ENCODE measurements at places on chromosomes 4 and X.

- no peak for DNase-seq
Measured at GRCh38 chr4:184861047-184861446, 35.3 kb upstream of the ACSL1 start.

DNA sequence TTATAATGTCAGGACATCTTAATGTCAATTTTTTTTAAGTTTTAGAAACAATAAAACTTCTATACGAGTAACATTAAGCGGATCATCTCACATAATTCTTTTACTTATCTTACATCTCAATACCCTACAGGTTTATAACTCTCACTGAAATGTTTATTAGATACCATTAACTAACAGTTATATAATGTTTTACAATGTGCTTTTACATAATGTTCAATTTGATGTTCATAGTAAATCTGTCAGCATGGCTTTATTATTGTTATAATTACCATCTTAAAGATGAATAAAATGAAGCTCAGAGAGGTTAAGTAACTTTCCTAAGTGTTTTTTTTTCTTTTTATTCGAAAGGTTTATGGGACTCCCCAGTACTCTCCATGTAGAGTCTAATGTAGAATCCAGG lies 33.9 kb upstream of the WDFY3 start:
- DNase-seq, result no peak

DNA sequence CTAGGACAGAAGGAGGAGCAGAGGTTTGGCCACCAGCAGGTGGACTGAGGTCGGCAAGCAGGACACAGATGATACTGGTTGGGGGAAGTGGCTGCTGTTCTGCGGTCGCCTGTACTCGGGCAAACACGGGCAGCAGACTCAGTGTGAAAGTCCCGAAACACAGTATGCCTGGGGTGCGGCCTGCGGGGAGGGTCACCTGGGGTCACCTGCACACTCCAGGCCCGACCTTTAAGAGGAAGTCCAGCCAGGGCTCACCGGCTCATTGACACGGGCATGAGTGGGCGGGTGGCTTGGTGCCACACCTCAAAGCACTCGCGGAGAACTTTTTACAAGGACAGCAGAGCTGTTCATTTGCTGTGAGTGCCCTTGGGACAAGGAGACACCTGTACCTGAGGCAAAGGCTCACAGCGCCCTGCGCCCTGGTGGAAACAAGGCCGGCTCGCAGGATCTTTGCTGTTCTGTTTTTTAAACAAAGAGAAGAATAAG lies 71.5 kb upstream of the MXD4 start:
- DNase-seq, result no peak

DNA sequence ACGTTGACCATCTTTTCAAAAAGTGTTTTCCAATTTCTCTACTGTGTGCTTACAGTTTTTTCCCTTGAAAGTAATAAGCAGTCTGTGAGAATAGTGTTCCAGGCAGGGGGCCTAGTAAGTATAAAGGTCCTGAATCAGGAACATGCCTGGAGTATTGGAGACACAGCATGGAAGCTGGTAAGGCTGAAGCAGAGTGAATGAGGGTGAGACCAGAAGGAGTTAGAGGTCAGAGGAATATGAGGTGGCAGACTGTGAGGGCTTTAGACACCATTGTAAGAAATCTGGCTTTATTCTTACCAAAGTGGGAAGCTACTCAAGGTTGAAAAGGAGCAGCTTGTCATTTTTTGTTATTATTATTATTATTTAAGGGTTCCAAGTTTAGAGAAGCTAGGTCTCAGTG lies 107.4 kb downstream of the CT47B1 start:
- peak; percentile 36 for DNase-seq

DNA sequence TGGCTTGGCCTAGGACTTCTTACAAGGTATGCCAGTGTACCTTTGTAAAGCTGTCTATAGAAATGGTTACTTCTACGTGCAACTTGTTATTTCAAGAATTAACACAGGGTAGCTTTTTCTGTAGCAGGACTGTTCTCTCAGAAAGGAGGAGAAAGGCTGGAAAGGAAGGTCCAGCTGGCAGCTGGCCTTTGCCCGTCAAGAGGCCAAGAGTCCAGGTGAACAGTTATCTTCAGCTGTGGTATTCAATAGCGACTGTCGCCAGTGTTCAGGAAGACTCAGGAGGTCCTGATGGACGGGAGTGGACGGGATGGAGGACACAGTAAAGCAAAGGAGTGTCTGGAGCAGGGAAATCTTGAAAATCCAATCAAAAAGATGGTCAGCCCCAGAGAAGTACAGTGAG lies 4.7 kb downstream of the CYP4V2 start:
- DNase-seq, result no peak

DNA sequence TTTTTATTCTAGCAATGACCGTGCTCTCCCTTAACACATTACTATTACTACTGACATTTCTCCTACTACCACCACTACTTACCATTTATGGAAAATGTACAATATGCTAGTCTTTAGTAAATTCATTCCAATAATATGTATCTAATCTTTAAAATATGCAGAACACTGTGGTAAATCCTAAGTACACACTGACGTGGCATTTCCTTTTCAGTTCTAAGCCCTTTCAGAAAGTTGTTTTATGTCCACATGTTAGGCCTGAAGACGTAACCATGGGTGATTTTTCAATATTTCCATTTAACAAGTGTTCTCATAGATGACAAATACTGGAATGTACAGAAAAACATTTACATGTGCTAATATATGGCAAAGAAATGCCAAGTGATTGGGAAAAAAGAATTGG lies 268.6 kb upstream of the SLIT2 start:
- DNase-seq, result peak; percentile 97

DNA sequence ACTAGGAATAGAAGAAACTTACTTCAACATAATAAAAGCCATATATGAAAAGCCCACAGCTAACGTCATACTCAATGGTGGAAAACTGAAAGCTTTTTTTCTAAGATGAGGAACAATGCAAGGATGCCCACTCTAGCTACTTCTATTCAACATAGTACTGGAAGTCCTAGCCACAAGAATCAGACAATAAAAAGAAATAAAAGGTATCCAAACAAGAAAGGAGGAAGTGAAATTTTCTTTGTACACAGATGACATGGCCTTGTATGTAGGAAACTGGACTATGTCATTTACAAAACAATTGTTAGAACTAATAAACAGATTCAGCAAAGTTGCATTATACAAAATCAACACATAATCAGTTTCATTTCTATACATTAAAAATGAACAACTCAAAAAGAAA lies 25.5 kb upstream of the NXT2 start:
- no peak for DNase-seq

GRCh38 chr4:174061026-174061425 lies 222.4 kb downstream of the FBXO8 start:
- DNase-seq, result no peak

DNA sequence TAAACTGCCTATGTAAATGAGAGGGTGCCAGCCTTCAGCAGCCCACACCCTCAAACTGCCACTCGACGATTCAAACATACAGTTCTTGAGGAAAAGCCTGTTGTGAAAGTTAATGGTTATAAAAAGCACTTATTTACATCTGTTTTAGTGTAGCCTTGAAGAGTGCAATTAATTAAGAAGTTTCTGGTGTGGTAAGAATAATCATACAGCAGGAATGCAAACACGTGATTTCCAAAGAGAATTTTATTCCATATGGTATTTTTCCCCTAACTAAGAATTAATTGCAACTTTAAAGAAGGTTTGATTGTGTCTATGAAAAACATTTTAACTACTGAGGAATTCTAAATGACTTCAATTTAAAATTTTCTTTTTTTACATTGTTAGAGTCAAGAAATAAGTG lies 176.3 kb upstream of the PITX2 start:
- no peak for DNase-seq

GRCh38 chr4:23874536-23874901 lies 15.3 kb downstream of the PPARGC1A start:
- no peak for DNase-seq

- no peak for DNase-seq
Measured at GRCh38 chrX:66918511-66918910, 279.6 kb upstream of the EDA2R start.

- peak; percentile 38 for DNase-seq
Measured at GRCh38 chrX:53223955-53224859, 800 bp downstream of the KDM5C start.

GRCh38 chrX:72306085-72306801 lies 529 bp upstream of the CITED1 start:
- DNase-seq, result no peak

- DNase-seq, result peak; percentile 28
Measured at GRCh38 chr4:124710911-124711310, 1.6 kb downstream of the ANKRD50 start.

DNA sequence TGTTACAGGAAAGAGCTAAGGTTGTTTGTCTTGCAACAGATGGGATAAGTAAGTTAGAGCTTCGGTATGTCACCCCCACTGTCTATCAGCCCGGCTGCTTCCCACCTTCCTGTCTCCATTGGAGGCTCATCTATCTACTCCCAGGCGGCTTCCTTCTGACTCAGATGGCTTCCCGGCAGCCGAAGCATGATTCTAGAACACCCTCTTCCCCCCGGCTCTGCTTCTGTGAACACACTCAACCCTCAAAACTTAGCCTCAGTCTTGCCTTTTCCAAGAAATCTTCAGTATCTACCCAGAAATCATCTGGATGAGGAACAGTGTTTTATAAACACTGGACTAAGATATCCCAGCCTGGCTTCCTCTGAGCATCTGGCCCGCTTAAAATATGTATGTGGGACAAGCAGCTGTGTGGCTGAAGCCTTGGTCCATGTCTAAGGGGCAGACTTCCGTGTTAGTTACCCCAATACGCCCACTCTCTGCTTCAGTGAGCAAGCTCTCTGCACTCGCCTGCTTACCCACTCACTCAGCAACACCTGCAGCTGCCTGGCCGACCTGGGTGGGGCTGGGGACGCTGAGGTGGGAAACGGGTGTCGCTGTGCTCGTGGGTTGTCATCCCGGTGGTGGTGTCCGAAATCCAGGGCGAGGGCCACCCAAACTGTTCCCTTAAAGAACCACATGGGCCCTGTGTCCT lies 12.0 kb upstream of the SLC2A9 start:
- peak; percentile 73 for DNase-seq

DNA sequence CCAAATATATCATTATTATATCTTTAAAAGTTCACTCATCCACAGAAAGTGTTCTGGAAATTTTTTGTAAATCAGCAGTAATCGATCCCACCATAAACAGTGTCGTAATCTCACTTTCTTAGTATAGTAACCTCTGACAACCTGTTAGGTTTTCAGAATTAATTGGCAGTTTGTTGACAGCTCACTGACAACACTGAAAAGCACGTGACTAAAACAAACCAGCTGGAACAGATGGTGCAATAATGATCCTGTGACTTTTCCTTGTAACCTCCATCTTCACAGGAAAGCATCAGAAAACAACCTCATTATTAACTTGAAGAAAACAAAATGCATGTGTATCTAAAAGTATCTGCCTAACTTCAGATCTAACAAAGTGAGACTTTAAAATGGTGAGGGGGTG lies 48.5 kb downstream of the FSTL5 start:
- peak; percentile 5 for DNase-seq

DNA sequence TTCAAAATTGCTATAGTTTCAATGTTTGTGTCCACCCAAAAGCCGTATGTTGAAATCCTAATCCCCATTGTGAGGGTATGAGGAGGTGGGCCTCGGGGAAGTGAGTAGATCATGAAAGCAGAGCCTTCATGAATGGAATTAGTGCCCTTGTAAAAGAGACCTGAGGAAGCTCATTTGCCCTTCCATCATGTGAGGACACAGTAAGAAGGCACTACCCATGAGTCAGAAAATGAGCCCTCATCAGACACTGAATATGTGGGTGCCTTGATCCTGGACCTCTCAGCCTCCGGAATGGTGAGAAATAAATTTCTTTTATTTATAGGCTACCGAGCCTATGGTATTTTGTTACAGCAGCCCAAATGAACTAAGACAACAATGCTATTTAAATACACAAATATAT lies 57.7 kb upstream of the EFHC2 start:
- no peak for DNase-seq

GRCh38 chr4:184423003-184423686 lies 51.2 kb downstream of the IRF2 start:
- no peak for DNase-seq

GRCh38 chr4:185096032-185096653 lies 46.9 kb upstream of the SLC25A4 start:
- peak; percentile 67 for DNase-seq

- peak; percentile 36 for DNase-seq
Measured at GRCh38 chr4:148052448-148052847, 320.6 kb downstream of the ARHGAP10 start.

- peak; percentile 71 for DNase-seq
Measured at GRCh38 chrX:72123471-72124185, 8.1 kb downstream of the RTL5 start.

DNA sequence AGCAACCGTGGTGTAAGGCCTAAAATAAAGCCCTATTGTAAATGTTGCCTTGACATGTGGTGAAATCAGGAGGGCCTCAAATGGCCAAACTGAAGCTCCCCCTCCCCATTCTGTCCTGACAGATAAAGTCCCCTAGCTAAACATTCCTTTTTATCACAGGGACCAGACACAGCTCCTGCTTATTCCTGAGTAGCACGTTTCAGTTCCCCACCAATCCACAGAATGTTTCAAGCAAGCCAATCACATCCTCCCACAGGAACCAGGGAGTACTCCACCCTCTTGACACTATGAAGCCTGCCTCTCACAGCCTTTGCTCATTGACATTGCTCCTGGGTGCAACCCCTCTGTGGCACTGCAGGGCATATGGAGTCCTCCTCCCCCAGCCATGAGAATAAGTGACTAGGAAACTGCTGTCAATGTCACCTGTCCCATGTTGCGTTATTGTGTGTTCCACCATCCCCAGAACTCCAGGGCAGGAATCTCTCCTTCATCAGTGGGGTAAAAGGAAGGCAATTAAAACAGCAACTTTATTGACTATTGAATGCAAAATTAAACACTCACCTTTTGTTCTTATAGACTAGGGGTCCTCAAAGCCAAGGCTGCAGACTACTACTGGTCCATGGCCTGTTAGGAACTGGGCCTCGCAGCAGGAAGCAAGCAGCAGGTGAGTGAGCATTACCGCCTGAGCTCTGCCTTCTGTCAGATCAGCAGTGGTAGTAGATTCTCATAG lies 128.1 kb downstream of the COL25A1 start:
- no peak for DNase-seq

- no peak for DNase-seq
Measured at GRCh38 chr4:83108101-83108861, 6.2 kb downstream of the PLAC8 start.

DNA sequence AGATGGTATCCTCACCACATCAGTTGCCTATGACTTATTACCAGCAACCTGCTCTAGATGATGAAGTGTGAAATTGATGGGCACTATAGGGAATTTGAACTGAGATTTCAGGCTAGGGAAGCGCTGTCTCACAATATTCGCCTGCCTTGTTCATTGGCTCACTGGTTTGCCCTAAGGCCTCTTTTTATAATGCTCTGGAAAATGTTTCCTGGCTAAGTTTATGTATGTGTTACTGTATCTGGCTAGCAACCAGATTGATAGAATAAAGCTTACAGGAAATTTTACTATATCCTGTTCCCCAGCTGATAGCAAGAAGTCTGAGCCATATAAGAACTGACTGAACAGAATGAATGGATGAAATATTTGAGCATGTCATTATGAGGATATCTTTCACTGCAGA lies 71.6 kb downstream of the GSTCD start:
- DNase-seq, result no peak

- peak; percentile 88 for DNase-seq
Measured at GRCh38 chr4:87103691-87104187, 116.7 kb downstream of the KLHL8 start.

GRCh38 chr4:181293541-181293940 lies 949.7 kb upstream of the TENM3 start:
- no peak for DNase-seq
